ENCODE measurements at places on chromosomes 7 and 10.

GRCh38 chr7:106968160-106968559 is 76.3 kb upstream of the PRKAR2B start:
- DNase-seq, result no peak

GRCh38 chr7:135273581-135273980 is 39.9 kb downstream of the STRA8 start:
- DNase-seq, result no peak

- DNase-seq, result no peak
These were observed 4.1 kb upstream of the ARHGAP21 start for GRCh38 chr10:24727786-24728185.

GRCh38 chr10:26491934-26492333 is 53.8 kb downstream of the APBB1IP start:
- DNase-seq, result no peak
